ENCODE measurements at places on chromosomes 5 and 9.

GRCh38 chr9:130441031-130441430 lies 3.7 kb upstream of the ASS1 start:
- DNase-seq, result no peak

DNA sequence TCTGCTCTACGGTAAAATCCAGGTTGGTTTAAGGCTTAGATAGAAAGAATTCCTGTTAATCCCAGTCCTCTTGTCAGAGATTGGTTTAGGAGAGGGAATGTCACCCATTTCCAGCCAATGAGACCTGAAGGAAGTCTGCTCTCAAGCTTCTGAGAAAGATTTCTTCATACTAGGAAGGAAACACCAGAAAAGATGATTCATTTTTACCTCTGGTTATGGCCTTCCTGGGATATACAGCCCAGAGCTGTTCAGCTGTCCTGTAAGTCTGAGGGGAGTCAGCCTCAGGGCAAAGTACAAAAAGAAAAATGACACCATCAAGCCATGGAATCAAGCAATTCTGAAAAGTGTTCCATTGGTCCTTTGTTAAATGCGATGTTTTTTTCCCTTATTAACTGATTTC lies 18.6 kb upstream of the CFAP95 start:
- no peak for DNase-seq

- no peak for DNase-seq
Measured at GRCh38 chr9:92661743-92662142, 8.2 kb downstream of the IPPK start.

- DNase-seq, result no peak
Measured at GRCh38 chr9:104073770-104074133, 20.4 kb upstream of the SMC2 start.

DNA sequence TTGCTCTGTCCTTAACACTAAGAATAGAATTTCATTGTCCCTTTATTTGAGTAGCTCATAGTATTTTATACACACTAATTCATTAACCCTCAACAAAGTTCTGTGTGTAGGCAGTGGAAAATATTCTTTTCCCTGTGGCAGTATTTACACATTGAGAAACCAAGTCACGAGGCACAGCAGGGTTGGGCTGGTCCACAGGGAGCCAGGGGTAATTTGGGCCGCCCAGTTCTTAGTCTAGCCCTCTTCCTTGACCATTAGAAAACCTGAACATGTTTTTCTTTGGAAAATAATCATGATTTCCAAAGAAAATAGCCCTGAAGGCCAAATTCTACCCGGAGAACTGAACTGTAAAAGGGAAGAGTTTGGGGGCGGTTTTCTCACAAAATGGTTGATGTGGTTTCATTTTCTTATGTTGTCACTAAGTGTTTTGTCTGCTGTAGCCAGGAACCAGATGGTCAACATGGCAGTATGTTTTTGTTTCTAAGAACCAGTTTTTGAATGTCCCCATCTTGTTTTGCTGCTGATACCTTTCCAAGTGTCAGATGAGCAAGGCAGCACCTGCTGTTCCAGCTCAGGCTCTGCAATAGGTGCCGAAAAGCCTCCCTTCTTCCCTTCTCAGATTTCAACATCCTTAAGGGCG lies 29.6 kb downstream of the ARHGEF28 start:
- DNase-seq, result no peak
